ENCODE measurements at places on chromosomes 4 and X.

- H3K4me3 ChIP-seq, result no peak overlapping the region
- no peaks in the 10 kb centered on the region for H3K36me3 ChIP-seq
- H3K27ac ChIP-seq, result no peak overlapping the region
- H3K4me1 ChIP-seq, result no peaks in the 10 kb centered on the region
- no peak for DNase-seq
These were observed 33.1 kb downstream of the PDK3 start for GRCh38 chrX:24498181-24498580.

- no peak overlapping the region for H3K4me3 ChIP-seq
- no peak overlapping the region for H3K27ac ChIP-seq
- H3K4me1 ChIP-seq, result no peaks in the 10 kb centered on the region
- H3K36me3 ChIP-seq, result no peaks in the 10 kb centered on the region
- no peak for DNase-seq
These were observed 16.6 kb upstream of the PITX2 start for GRCh38 chr4:110639207-110640090.

DNA sequence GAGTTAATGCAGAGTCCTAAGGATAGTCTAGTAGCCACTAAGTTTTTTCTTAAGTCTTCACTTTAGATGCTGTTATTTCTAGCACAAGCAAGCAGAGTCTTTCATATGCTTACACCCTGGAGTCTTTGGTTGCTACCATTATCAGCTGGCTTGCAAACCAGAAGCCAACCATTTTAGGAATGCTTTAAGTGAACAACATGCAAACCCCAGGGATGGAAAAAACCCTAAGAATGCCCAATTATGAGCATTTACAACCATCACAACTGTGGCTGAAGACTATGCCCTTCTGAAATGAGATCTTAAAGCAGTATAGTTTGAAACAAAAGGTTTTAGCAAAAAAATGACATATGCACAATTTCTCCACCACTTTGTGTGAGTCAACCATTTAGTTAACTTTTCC, 6.6 kb downstream of the MID1IP1 start:
- no peak overlapping the region for H3K27ac ChIP-seq
- no peaks in the 10 kb centered on the region for H3K4me1 ChIP-seq
- H3K27me3 ChIP-seq, result no peaks in the 10 kb centered on the region
- no peaks in the 10 kb centered on the region for H3K36me3 ChIP-seq
- no peak overlapping the region for H3K4me3 ChIP-seq

- no peaks in the 10 kb centered on the region for H3K4me1 ChIP-seq
- H3K4me3 ChIP-seq, result no peak overlapping the region
- H3K27ac ChIP-seq, result no peak overlapping the region
- no peaks in the 10 kb centered on the region for H3K36me3 ChIP-seq
These were observed 110.5 kb downstream of the KDR start for GRCh38 chr4:55014876-55015275.

DNA sequence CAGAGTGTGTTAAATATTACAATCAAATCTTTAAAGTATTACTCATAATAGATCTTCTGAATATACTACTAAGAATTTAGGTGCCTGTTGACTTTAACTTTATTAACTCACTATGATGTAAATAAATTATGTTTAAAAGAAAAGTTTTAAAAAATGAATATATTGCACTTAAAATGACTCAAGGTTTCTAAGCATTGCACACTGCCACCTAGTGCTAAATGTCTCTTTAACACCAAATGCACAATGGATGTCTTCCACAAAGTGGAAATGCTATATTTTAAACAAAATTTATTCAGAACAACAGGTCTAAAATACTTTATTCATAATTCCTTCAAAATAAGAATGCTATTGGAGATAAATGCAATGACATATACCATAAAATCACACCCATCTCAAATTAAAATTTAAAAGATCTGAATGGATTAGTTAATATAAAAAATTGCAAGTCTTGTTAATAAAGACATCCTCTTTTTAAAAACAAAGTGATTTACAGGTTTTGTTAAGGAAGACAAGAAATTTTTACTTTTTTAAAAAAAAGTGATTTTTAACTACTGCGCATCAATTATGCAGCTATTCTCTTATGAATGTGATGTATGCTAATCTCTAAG, 5.5 kb downstream of the INPP4B start:
- DNase-seq, result no peak
- no peaks in the 10 kb centered on the region for H3K4me1 ChIP-seq
- H3K36me3 ChIP-seq, result no peaks in the 10 kb centered on the region
- no peak overlapping the region for H3K4me3 ChIP-seq
- H3K27ac ChIP-seq, result no peak overlapping the region

- H3K27me3 ChIP-seq, result no peaks in the 10 kb centered on the region
- H3K36me3 ChIP-seq, result no peaks in the 10 kb centered on the region
- no peak for DNase-seq
- H3K4me3 ChIP-seq, result no peak overlapping the region
- H3K27ac ChIP-seq, result no peak overlapping the region
These were observed 64.4 kb downstream of the TBC1D19 start for GRCh38 chr4:26648260-26648659.

DNA sequence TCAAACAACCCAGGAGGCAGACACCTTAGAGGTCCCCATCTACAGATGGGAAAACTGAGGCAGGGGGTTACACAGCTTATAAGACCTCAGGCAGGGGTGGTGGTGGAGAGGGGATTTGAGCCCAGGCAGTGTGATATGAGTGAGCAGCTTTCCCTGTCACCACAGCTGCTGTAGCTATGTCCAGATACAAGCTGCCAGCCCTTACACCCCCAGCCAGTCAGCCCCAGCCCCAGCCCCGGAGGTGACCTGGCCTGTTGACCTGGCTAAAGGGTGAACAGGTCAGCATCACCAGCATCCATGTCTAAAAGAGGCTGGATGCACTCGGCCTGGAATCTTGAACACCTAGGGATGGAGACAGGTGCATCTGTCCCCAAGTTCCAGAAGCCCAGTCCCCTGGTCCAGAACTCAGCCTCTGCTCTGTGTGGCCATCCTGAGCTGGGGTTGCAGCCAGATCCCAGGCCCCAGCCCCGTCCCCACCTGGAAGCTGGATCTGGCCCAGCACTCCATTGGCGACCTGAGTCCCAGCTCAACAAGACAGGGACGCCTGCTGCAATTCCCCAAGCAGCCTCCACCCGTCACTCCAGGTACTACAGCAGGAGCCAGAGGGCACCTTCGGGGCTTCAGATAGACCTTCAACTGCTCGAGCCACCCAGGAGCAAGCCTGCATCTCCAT, 89.5 kb downstream of the JAKMIP1 start:
- H3K4me3 ChIP-seq, result no peak overlapping the region
- no peaks in the 10 kb centered on the region for H3K27me3 ChIP-seq
- no peak overlapping the region for H3K27ac ChIP-seq

DNA sequence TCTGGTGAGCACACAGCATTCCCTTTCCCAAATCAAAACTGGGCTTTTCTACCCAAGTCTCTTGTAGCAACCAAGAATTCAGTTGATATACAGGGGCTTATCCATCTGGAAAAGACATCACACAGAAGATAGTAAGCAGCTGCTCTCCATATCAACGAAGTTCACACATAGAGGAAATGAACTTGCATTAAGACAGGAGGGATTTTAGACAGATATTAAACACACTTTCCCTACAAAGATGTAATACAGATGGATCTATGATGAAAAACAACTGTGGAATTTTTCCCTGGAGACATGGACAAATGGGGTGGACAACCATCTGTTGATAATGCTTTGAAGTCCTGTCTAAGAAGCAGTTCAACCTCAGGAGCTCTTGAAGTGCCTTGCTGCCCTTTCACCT, 9.8 kb upstream of the PDE5A start:
- no peak overlapping the region for H3K27ac ChIP-seq
- H3K4me3 ChIP-seq, result no peak overlapping the region
- DNase-seq, result no peak

GRCh38 chrX:136094962-136095361, 52.4 kb upstream of the FHL1 start:
- no peak overlapping the region for H3K4me3 ChIP-seq
- H3K36me3 ChIP-seq, result no peaks in the 10 kb centered on the region
- H3K27me3 ChIP-seq, result no peaks in the 10 kb centered on the region

DNA sequence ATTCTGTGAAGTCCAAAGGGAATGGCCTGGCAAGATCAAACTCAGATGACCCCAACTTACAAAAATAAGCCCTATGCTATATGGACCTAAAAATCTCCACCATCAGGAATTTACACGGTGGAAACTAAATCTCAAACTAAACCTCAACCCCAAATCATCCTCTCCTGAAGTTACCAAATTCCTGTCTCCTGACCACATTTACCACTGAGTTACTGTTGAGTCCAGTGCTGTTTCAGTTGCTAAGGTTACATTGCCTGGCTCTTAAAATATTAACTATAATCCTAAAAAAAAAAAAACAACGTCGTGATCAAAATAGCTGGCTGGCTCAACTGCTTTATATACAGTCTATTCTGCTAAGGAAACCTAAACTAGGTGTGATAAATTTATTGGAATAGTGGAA, 315.2 kb upstream of the SLIT2 start:
- H3K4me3 ChIP-seq, result no peak overlapping the region
- no peaks in the 10 kb centered on the region for H3K4me1 ChIP-seq
- H3K36me3 ChIP-seq, result no peaks in the 10 kb centered on the region
- DNase-seq, result no peak
- H3K27me3 ChIP-seq, result no peaks in the 10 kb centered on the region
- H3K27ac ChIP-seq, result no peak overlapping the region

DNA sequence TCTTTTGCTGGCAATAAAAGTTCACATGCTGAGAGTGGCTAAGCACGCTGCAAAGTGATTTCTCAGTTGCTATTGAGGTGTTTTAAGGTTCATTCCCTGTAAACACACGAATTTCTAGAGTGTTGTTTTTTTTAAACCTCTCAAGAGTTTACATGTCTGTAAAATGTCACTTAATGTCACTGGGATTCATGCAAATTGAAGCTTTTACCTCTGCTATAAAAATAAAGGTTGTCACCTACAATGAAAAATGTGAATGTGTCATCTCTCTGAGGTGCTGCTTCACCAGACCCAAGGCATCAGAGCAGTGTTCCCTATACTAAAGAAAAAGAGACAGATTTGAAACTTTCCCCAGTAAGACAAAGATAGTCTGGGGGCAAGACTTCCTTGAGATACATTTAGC, 127.0 kb downstream of the PPA2 start:
- H3K36me3 ChIP-seq, result no peaks in the 10 kb centered on the region
- DNase-seq, result no peak

- H3K4me1 ChIP-seq, result no peaks in the 10 kb centered on the region
- DNase-seq, result no peak
- H3K4me3 ChIP-seq, result no peak overlapping the region
- no peaks in the 10 kb centered on the region for H3K27me3 ChIP-seq
- H3K36me3 ChIP-seq, result no peaks in the 10 kb centered on the region
These were observed 880.1 kb upstream of the INTU start for GRCh38 chr4:126752702-126753101.

DNA sequence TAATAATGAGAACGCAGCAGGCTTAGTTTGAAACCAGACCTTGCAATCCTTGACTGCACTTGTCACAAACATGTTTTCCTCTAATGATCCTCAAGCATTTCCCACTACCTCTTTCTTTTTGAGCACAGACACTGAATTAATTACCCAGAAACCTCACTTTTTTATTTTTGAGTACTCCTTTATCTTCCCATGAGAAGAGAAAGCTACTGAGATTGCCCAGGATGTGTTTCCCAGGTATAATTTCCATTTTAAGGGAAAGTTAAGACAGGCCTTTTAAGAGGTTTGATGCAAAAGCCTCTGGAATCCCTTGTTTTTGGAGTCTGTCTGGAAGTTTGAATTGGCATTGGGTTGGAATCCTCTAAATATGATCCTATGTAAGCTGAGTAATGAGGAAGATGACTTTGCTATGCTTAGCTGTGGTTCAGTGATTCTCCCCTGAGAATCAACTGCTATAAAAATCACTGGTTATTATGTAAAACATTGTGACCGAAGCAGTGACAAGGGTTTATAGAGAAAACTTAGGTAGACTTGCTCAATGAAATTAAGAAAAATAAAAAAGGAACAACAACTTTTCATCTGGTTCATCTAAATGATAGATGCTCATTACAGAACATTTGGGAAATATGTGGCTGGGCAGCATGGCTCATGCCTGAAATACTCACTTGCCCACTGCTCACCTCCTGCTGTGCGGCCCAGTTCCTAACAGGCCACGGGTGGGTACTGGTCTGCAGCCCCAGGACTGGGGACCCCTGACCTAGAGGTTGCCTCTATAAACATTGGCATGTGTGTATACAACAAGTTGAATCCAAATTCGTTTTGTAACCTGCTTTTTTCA, 10.8 kb upstream of the RHOH start:
- H3K4me3 ChIP-seq, result no peak overlapping the region
- DNase-seq, result no peak
- no peaks in the 10 kb centered on the region for H3K4me1 ChIP-seq

DNA sequence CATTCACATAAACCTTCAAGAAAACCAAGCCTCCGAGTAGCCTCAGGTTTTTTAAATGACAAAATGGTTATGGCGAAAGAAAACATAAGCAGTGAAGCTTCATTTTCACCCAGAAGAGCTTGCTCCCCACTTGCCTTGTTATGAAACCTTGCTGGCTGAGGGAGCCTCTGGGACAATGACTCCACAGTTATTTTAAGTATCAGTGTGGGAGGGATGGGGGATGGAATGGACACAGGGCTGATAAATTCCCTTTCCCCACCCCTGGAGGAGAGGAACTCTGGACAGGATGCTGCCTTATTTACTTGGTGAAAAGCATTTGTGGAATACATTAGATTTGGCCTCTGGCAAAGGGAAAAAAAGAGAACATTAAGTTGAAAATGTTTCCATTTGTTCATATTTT, 220.7 kb upstream of the CNKSR2 start:
- DNase-seq, result no peak
- no peaks in the 10 kb centered on the region for H3K27me3 ChIP-seq
- no peak overlapping the region for H3K27ac ChIP-seq
- H3K4me3 ChIP-seq, result no peak overlapping the region

Measured in colonic mucosa (tissue), 4 donors.